ENCODE measurements at places on chromosomes 4 and X.

- DNase-seq, result no peak
Observed at GRCh38 chr4:25358515-25359275, 18.4 kb upstream of the ANAPC4 start.

- DNase-seq, result no peak
Observed at GRCh38 chr4:101795704-101796103, 5.2 kb downstream of the BANK1 start.

GRCh38 chr4:115229873-115230272 is 116.5 kb upstream of the NDST4 start:
- DNase-seq, result no peak

DNA sequence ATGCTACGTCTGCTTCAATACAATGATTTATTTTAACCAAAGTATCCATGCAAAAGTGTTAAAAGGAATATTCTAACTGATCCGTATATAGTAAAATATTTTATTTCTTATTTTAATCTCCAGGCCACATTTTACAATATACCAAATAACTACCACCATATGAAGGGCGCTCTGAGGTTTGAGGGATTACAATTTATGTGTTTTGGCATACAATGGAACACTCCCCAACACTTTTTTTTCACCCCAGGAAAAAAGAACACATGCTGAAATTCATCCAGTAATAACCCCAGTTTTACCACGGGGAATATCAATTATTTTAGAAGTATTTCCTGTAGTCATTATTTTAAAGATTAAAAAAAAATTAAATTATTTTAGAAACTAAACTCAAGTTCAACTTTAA is 65.4 kb downstream of the APBB2 start:
- DNase-seq, result no peak

DNA sequence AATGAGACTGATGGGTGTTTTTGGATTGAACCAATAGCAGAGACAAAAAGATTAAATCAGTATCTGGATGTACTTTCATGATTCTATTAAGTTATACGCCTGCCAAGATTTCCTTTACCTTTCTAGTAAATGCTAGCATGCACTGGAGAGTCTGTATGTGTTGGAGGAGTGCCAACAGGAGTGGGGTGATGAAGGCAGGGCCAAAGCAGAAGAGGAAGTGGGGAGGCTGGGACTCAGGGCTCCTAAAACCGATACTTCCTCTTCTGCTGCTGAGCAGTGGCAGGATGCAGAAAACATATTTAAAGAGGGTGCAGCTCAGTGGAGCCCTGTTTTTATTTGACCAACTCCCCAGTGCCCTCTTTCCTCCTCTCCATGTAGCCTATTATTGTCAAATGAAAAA is 5.6 kb downstream of the CYSLTR1 start:
- DNase-seq, result no peak

- DNase-seq, result peak; percentile 64
Observed at GRCh38 chr4:17494258-17495190, 17.4 kb downstream of the QDPR start.

- no peak for DNase-seq
Observed at GRCh38 chrX:136146614-136147314, 569 bp upstream of the FHL1 start.

DNA sequence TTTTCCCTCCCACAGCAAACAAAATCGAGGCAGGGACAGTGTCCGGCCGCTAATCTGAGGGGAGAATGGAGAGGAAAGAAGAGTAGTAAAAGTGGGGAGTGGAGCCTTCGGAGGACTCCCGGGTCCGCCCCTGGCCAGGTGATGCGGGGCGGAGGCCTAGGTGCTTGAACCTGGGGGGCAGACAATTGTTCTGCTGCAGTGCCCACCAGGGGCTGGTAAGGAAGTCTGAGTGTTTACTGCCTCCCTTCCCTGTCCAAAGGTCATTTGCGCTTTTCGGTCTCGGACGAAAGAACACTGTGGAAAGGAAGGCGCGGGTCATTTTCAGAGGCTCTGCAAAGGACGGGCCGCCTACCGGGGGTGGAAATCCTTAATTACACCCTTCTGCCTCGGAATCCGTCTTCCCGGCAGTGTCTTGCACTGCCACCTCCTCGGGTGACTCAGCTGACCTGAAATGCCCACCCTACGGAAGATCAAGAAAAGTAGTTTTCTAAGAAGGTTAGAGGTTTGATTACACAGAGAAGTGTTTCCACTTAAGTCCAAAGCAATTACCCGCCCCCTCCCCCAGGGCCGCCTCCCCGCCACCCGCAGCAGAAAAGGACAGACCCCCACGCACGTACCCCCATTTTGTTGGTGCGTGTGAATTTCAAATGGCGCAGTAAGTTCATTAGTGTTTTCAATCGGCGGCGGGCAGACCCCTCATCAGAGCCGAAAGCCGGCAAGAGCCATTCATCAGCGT is 99.9 kb upstream of the TENM3 start:
- peak; percentile 11 for DNase-seq

- DNase-seq, result no peak
Observed at GRCh38 chrX:1449823-1450149, 2.9 kb downstream of the ASMTL start.

DNA sequence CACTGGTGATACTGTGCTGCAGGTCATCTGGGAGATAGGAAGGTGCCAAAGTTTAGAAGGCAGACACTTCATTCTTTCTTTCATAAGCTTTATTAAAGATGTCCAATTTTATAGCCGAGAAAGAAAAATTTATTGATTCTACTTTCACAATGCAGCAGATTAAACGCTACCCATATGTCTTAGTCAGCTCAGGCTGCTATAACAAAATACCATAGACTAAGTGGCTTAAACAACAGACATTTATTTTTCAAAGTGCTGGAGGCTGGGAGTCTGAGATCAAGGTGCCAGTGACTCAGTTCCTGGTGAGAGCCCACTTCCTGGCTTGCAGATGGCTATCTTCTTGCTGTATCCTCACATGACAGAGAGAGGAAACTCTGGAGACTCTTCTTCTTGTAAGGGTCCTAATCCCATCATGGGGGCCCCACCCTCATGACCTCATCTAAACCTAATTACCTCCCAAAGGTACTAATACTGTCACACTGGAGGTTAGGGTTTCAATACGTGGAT is 33.4 kb upstream of the KLHL34 start:
- DNase-seq, result no peak
